ENCODE measurements at places on chromosomes 3 and 15.

GRCh38 chr3:10524799-10525301, 19.5 kb upstream of the ATP2B2 start:
- no peak for DNase-seq

- peak; percentile 75 for DNase-seq
These were observed at the start of gene GSK3B for GRCh38 chr3:120093911-120094775. Gene GSK3B (minus strand): TSS chr3:120094447. CDS start chr3:120093434, 1,013 bp downstream.

DNA sequence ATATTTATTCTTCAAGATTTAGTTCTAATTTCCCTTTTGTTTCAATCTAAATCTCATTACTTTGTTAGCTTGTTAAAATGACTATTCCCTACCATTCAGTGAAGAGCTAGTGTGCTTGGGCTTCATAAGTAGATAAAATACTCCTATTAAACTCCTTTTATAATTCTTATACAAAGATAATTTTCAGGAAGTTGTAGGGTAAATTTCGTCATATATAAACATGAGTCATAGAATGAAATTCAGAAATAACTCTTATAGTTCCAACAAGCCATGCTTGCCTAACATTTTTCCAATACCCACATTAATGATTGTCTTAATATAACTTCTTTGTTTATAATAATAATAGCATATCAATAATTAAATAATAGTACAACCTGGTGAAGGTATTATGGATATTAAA, 407.3 kb downstream of the NAALADL2 start:
- no peak for DNase-seq

- DNase-seq: no peak
These were observed 355.8 kb upstream of the IL12A start for GRCh38 chr3:159632851-159633250.

DNA sequence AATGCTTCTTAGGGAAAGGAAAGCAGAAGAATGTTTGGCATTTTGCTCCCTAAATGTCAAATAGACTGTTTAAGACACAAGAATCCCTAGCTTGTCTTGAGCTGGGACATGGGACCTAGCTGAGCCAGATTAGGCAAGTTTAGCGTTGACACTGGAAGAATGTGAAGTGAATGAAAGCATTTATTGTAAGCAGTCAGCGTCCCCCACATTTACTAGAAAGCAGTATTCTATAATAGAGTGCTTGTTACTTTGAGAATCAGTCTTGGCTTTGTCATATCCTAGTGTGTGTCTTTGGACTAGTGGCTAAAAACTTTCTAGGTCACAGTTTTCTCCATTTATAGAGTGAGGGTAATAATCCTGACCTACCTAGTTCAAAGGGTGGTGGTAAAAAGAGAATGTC, 161.6 kb downstream of the ADAMTSL3 start:
- no peak for DNase-seq

DNA sequence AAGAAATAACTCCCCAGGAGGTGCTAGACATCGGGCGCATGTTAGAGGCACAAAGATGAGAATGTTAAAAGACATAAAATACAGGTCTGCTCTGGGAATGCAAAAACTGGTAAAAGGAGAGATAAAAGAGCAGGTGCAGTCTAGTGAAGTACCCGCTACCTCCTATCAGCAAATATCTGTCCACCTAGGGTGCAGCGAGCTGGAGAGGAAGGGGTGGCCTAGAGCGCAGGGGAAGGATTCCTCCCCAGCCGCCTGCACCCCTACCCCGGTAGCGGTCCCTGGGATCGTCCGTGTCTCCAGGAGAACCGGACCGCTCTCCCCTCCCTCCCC, 237 bp upstream of the ZNF662 start:
- no peak for DNase-seq

DNA sequence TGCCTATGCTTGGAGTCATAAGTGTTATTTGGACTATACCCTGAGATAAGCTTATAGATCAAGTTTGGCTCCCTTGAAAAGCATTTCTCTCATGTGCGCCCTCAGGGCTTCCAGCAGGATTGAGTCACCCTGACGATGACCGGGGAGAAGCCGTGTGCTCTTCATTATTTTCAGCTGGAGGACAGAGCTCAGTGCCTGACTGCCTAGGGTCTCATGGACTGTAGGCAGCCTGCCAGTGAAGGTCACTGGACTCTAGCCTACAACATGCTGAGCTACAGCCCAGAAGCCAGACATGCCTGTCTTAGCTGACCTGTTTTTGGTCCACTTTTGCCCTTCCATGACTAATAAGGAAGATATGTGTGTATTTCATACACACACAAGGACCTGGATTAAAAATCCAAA, 31.6 kb upstream of the NUDT16 start:
- no peak for DNase-seq

- DNase-seq: no peak
These were observed 96.4 kb upstream of the ATP11B start for GRCh38 chr3:182696916-182697315.

DNA sequence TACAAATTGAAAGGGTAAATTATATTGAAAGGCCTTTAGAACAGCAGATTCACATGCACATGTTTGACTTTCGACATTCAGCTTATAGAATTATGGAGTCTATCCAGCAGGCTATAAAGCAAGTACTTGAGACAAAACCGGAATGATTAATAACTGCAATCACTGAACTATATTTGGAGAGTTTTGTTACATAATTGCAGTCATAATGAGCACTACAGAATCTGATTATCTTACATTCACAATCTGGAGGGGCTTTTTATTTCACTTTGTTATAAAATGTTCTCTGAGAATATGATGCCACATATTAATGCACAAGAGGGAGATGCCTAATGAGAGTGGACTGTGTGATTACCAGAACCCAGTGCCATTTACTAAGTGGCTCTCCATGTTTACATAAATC, 64.3 kb downstream of the NSUN3 start:
- DNase-seq: no peak

GRCh38 chr3:129985113-129985512, 10.6 kb downstream of the TRH start:
- DNase-seq: no peak

DNA sequence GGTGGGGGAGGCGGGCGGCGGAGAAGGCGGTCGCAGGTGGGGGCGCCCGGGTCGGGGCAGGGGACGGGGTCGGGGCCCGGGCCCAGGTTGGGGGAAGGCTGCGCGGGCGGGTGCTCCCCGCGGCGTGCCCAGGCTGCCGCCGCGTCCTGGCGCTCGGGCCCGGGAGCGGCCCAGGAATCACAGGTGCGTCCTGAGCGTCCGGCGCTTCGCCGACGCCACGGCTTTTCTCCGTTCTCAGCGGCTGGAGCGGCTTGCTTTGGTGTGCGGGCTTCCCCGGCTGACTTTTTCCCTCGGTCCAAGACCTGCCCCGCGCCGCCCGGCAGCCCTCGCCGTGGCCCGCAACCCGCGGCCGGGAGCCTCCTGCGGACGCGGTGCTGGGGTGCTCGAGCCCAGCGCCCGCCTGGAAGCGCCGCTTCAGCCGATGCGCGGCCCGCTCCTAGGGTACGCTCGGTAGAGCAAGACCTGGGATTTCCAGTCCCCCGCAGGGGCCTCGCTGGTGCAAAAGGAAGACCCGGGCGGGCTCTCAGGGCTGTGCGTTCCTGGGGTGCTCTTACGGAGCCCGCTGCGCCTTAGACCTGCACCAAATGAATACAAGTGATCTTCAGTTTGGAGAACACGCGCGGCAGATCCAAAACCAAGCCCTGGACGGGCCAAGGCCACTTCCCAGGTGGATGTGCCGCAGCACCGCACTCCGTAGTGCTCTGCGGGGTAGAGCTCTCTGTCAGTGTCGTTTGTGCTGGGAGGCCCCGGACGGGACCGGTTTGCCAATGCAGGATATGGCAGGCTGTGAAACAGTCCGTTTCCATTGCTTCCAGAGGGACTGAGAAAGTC, 639 bp downstream of the NIPA1 start:
- no peak for DNase-seq

DNA sequence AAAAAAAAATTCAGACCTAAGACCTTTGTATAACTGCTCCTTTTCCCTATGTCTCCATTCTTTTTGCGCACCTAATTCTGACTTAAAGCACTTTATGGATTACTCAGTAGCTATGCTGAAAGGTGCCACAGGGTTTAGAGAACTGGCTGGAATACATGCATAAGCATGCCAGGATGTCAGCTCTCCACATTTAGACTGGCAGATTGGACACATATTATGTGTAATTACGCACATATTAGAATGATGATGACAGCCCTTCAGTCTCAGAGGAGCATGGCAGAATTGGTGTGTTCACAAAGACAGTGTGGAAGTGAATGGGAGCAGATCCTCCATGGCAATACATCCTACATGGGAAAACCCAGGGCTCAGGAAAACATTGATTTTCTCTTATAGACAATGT, 108.1 kb upstream of the LSAMP start:
- no peak for DNase-seq

GRCh38 chr3:82416830-82417229, 655.4 kb upstream of the GBE1 start:
- DNase-seq: no peak

- DNase-seq: no peak
These were observed 764.2 kb downstream of the NTRK3 start for GRCh38 chr15:87492321-87492720.

GRCh38 chr15:32014953-32015352, 15.4 kb upstream of the CHRNA7 start:
- no peak for DNase-seq

DNA sequence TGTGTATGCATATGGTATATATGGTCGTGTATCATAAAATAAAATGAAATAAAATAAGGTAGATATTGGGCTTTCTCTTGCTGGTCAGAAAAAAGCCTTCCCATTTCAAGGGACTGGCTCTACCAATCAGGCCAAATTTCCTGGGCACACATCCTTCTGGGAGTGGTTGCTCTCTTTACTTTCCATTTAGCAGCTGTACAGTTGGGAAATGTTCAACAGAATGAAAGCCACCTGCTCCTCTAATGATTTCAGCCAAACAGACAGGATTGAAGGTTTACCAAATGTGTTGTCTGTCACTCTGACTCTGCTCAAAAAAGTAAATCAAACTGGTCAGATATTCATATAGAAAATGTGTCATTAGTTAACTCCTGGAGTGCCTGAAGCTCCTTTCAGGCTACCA, 380.4 kb downstream of the ROBO2 start:
- no peak for DNase-seq

DNA sequence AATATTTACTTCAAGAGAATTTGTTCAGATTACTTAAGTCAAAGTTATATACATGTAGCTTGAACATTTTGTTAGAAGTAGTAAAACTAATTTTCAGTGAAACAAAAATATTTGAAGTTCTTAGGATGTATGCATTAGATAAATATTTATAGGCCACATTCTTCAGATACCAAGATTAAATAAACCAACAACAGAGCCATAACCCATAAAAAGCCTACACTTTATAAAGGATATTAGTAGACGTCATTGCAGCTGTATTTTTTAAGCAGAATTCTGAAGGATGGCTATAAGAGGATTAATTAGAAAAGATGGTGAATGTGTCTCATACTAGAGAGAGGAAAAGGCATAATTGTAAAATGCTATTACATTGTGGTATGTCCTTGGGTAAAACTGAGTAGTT, 449.7 kb upstream of the ALCAM start:
- DNase-seq: no peak

DNA sequence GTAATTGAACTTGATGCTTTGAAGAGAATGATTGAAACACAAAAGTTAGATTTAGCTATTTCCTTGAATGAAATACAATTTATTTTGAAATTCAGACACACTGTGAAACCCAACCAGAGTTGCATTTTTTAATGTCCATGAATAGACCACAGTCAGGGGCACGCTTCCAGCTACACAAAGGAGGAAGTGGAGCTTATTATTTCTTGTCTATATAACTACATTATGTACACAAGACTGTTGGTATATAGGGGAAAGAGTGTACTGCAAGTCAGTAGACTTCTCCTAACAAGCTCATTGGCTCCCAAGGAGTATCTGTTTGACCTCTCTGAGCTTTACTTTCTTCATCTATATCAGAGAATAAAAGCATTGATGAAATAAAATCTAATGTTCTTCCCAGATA, 326.2 kb downstream of the RYR3 start:
- no peak for DNase-seq

DNA sequence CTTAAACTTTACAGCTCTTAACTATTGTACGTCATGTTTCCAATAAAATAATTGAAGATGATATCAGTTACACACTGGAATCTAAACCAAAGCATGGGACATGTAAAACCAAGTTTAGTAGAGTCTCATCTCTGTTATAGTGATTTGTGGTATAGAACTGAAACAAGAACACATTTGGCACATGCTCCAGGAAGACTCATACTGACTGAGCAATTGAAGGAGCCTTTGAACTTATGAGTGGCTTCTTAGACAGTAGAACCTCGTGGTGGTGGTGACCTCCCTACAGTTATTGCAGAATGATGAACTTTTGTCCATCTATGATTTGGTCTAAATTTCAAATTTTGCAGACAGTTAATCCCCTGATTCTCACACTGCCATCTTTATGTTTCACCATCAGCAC, 729.7 kb downstream of the ROBO1 start:
- no peak for DNase-seq

DNA sequence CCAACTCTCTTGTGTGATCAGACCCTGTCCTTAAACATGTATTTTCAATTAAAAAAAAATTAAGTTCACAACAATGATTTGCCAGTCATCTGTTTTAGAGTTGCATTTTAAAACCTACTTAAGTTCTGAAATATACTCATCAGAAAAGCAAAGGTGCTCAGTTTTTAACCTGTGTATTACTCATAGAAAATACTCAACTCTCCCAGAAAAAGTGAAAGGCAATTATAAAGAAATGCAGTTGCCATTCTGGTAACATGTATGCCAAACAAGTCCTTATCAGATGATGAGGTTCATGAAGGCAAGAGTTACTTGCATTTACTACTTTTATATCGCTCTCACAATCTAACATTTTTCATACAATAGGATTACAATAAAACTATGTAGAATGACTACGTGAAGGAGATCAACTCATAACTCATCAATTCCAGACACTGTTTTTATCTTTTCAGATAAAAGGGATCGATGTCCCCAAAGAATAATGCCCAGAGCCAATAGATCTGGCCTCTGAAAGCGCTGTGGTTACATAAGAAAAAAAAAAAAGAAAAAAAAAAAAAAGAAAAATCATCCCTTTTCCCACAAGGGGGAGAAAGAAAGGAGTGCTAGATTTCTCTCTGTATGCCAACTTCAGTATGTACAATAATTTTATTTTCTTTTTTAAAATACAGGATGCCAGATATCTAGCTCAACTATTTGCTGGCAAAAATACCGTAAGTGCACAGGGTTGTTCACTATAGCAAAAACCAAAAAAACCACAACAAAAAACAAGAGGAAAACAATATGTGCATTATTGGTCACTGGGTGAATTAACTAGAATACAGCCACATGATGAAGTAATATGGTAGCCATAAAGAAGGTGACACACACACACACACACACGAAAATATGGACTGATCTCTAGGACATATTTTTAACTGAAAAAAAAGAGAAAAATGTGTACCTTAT, 137.4 kb downstream of the NR1I2 start:
- no peak for DNase-seq

DNA sequence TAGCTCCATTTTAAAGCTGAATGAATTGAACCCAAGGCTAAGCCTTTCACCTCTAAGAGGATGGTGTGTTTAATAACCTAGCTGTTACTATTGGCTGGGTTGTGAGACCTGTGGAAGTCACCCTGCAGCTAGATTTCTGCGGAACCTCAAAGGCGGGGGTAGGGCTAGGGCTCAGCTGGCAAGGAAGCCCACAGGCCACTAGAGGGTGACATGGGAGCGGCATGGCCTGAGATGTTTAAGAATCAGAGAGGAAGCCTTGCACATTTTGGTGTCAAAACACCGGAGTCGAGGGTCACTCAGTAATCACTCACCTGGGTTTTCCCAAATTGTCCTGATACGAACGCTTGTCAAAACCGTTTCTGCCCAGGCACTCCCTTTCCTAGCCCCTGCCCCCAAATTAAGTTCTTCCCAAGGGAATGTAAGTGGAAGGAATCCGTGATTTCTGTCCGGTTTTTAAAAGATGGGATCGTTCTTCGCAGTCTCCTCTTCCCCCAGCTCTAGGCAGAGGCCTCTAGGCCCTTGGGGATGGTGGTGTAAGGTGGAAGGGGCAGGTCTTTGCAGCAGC, 3.8 kb upstream of the ACAD9 start:
- peak; percentile 70 for DNase-seq
